ENCODE measurements at places on chromosomes 16 and 17. TPM values are rescaled to one million over a fixed set of nuclear protein-coding genes. Genes with fewer than 3 reads are reported as not detected.

- no peak overlapping the region for H3K27ac ChIP-seq
- H3K4me3 ChIP-seq = no peak overlapping the region
- no peaks in the 10 kb centered on the region for H3K36me3 ChIP-seq
- no peak for DNase-seq
- no peaks in the 10 kb centered on the region for H3K27me3 ChIP-seq
- no peaks in the 10 kb centered on the region for H3K4me1 ChIP-seq
These were observed 10.0 kb upstream of the ACSM1 start for GRCh38 chr16:20707461-20707860.

DNA sequence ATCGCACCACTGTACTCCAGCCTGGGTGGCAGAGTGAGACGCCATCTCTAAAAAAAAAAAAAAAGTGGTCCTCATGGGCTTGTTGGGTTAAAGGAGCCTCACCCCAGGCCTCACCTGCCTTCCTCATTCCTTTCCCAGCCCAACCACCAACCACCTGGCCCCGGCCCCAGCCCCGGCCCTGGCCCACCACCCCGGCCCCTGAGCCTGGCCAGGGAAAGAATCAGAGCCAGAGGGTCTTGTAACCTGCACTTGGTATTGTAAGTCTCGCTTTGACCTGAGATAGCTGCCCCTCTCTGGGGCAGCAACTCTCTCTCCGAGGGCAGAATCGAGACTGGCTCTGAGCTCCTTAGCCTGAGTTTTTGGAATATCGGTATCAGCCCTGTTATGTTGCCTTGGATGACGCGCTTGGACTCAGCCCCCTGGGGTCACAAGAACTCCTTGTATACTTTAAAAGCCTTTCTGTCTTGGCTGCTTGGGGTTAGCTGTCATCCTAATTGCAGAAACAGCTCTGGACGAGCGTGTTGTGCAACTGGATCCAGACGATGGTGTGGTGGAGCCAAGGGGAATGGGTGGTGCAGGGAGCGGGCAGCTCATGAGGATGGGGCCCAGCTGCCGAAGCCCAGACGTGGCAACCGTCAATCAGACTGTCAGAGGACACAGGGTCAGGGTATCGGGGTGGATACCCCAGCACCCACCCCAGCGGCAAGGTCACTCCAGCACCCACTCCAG, 14.6 kb downstream of the SMTNL2 start:
- no peak overlapping the region for H3K4me3 ChIP-seq
- H3K27ac ChIP-seq = no peak overlapping the region
- H3K4me1 ChIP-seq = no peaks in the 10 kb centered on the region

DNA sequence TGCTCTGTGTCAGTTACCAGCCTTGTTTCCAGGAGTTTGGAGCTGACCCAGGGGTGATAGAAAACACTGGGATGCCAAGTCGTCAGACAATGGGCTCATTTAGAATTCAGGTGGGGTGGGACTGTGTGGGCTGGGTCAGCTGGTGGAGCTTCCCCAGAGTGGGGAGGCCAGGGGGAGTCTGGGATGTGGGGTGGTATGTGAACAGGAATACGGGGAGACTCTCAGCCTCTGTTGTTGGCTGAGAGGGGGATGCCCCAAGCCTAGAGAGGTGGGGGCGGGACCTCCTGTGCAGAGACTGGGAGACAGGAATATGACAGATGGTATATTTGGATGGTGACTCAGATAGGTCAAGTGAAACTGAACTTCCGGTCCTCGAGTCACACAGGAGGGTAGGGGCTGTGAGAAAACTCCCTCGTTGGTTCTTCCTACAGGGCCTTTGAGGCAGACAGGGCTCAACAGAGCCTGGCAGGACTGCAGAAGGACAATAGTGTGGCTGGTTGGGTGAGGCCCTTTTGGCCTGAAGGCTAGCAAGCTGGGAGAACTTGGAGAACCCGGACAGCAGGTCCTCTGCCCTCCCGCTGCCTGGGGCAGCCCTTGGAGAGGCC, 23.7 kb downstream of the CDH1 start:
- peaks cover 5% of the 10 kb centered on the region for H3K27me3 ChIP-seq
- no peak overlapping the region for H3K4me3 ChIP-seq
- no peaks in the 10 kb centered on the region for H3K36me3 ChIP-seq
- H3K4me1 ChIP-seq = peaks cover 3% of the 10 kb centered on the region

DNA sequence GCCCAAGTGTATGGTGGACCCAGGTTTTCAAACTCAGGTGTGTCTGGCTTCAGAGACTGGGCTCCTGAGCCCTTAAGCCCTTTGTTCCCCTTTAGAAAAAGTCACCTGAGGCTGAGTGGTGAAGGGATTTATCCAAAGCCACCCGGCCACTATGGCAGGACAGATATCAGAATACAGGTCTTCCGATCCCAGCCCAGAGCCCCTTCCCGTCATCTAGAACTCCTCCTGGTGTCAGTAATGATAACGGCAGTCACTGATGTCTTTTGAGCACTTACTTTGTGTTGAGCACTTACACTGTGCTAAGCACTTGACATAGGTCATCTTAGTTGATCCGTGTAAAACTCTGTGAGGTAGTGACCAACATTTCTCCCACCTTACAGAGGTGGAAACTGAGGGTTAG, 16.6 kb downstream of the NOD2 start:
- H3K4me3 ChIP-seq = no peak overlapping the region
- no peak overlapping the region for H3K27ac ChIP-seq
- no peaks in the 10 kb centered on the region for H3K4me1 ChIP-seq
- no peak for DNase-seq
- no peaks in the 10 kb centered on the region for H3K36me3 ChIP-seq
- peaks cover 3% of the 10 kb centered on the region for H3K27me3 ChIP-seq

DNA sequence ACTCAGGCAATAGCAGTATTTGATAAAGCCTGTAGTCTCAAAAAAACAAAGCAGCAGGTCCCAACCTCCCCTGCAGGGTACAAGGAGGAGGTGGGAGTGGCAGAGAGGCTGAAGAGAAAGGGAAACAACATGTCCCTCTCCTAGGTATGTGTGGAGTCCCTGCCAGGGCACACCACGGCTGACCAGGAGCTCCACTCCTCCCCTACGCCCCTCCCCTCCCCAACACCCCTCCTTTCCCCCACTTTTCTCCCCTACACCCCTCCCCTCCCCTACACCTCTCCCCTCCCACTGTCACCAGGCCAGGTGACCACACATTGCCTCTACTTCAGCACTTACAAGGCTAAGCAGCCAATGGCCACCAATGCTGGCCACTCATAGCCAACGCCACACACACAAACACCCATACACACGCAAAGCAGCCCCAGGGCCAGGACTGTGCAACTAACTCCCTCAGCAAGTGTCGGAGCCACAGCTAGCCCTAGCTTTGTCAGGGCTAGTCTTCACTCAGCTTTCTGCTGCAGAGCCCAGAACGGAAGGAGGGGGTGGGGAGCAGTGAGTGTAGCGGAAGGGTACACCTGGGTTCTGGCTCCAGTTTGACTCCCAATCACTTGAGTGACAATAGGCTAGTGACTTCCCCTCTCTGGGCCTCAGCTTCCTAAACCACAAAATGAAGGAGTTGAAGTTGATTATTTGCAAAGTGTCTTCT, 8.2 kb downstream of the CAVIN1 start:
- H3K27me3 ChIP-seq = no peaks in the 10 kb centered on the region
- no peak overlapping the region for H3K4me3 ChIP-seq
- H3K36me3 ChIP-seq = peaks cover 47% of the 10 kb centered on the region
- peak overlapping the region; percentile 8 for H3K27ac ChIP-seq
- peaks cover 58% of the 10 kb centered on the region for H3K4me1 ChIP-seq
- peak; percentile 21 for DNase-seq

- no peak overlapping the region for H3K27ac ChIP-seq
- H3K27me3 ChIP-seq = peaks cover 39% of the 10 kb centered on the region
- peak; percentile 56 for DNase-seq
These were observed 2.8 kb downstream of the USH1G start for GRCh38 chr17:74920306-74920620.

DNA sequence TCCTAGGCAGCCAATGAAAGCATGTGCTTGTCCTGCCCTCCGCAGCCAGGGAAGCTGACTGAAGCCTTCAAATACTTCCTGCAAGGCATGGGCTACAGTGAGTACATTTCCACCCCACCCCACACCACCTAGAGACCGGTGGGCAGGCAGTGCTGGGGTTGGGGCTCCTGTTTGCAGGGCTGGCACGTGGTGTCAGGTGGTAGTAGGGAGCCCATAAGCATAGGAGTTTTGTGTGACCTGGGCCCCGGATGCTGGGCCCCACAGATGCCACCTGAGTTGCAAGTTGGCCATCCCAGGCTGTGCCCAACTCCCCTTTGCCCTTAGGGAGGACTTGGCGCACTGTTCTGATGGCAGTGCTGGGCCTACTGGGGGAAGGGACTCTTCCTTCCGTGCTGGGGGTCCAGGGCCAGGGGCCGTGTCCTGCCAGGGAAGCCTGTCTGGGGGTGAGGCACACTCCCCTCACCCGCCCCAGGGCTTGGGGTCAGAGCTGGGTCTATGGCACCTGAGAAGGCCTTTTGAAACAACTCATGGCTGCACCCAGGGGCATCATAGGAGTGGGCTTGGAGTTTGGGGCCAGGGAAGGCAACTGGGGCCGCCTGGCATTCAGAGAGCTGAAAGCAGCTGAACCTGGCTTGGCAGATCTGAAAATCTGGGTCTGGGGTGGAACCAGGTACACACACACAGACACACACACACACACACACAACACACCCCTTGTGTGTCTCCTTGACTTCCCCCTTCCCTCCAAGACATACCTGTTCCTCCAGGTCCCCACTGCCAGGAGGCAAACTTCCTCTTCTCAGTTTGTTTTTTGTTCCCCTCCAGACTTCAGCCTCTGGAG, 5.8 kb upstream of the SETD6 start:
- H3K27ac ChIP-seq = no peak overlapping the region
- no peak overlapping the region for H3K4me3 ChIP-seq
- H3K27me3 ChIP-seq = no peaks in the 10 kb centered on the region
- H3K4me1 ChIP-seq = peaks cover 2% of the 10 kb centered on the region
- H3K36me3 ChIP-seq = no peaks in the 10 kb centered on the region
- DNase-seq = no peak

- H3K27me3 ChIP-seq = peaks cover 10% of the 10 kb centered on the region
- peak; percentile 99 for DNase-seq
- H3K27ac ChIP-seq = no peak overlapping the region
- H3K36me3 ChIP-seq = no peaks in the 10 kb centered on the region
These were observed 12.0 kb upstream of the CD300A start for GRCh38 chr17:74454197-74455024.

- H3K27me3 ChIP-seq = peaks cover 72% of the 10 kb centered on the region
- H3K36me3 ChIP-seq = no peaks in the 10 kb centered on the region
- H3K4me1 ChIP-seq = no peaks in the 10 kb centered on the region
- no peak overlapping the region for H3K27ac ChIP-seq
- H3K4me3 ChIP-seq = no peak overlapping the region
These were observed 1.2 kb downstream of the GSG1L start for GRCh38 chr16:28062261-28062846.

DNA sequence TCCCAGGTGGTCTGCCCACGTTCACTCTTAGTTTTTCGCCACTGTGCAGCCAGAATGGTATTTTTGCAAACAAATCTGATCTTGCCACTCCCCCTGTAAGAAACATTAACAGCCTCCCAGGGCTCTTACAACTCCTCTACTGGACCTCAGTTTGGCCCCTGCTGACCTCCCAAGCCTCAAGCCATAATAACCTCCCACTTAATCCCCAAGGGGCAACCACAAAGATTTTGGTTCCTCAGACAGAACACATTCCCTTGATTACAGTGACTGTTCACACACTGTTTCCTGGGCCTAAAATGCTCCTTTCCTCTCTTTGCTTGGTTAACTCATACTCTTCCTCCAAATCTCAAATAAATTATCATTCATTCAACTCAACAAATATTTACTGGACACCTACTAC, 21.5 kb upstream of the CD300E start:
- H3K27ac ChIP-seq = no peak overlapping the region

DNA sequence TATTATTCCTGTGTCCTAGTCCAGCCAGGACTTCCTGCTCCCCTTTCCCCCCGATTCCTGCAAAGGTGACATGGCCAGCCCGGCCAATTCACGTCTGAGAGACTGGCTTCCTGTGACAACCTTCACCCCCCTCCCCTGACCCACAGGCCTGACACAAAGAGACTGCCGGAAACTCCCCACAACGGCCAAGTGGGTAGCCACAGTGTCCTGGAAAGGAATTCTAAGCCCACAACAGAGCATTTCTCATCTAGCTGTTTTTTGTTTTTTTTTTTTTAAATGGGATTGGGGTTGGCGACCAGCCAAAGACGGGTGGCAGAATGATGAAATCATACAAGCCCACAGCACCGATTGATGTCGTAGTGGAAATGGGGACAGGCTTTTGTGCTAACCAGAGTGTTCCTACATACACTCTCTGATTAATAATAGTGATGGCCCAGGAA, 2.8 kb upstream of the XAF1 start:
- H3K4me1 ChIP-seq = peaks cover 40% of the 10 kb centered on the region
- peak overlapping the region; percentile 99 for H3K27ac ChIP-seq
- no peak for DNase-seq
- H3K27me3 ChIP-seq = no peaks in the 10 kb centered on the region

DNA sequence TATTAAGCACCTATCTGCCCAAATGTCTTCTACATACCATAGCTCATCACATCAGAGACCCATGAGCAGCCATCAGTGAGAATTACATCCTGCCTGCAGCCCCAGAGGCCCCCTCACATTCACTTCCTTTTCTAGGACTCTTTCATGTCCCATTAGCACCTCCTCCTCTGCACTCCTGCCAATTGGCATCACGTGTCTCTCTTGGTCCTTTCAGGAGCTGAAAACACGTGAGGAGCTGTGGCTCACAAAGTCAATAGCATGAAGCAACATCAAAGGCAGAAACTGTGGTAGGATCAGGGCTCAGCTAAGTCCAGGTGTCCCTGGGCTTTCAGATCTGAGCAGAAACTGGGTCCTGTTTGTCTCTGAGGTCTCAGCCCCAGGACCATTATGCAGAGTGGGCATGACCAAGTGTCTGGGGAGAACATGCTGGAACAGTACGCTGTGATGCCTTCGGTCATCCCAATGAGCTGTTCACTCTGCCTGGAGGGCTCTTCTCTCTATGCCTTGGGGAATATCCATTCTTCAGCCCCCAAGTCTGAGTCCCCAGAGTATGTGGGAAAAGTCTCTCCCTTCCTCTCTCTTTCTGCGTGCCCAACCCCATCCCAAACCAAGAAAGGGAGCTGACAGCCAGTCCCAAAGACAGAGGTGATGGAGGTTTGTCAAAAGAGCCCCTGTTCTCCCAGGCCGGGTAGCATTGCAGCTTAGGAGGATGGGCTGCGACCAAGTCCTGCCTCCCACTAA, 457.0 kb upstream of the CDH5 start:
- no peaks in the 10 kb centered on the region for H3K4me1 ChIP-seq
- H3K4me3 ChIP-seq = no peak overlapping the region
- H3K27me3 ChIP-seq = peaks cover 7% of the 10 kb centered on the region
- no peak overlapping the region for H3K27ac ChIP-seq

DNA sequence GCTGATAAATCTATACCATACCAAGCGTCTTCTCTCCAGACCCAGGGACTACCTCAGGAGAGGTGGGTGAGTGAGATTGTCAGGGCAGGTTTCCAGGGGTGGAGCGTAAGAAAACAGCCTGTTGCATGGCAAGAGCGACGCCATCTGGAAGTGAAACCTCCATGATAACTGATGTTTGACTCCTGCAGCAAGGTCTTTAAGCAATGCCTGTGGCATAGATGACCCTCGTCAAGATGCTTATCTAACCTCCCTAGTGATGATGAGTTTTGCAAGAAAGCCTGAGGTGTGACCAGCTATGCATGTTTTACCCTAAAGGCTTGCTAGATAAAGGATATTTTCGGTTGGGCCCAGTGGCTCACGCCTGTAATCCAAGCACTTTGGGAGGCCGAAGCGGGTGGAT, 71.6 kb downstream of the GSG1L start:
- peaks cover 2% of the 10 kb centered on the region for H3K27me3 ChIP-seq
- DNase-seq = no peak
- no peak overlapping the region for H3K4me3 ChIP-seq
- H3K36me3 ChIP-seq = no peaks in the 10 kb centered on the region

CORO6 gene
- 12.7 TPM for total RNA-seq

KRT15 gene
- 0.72 TPM for total RNA-seq

PIGW gene
- total RNA-seq = 8.3 TPM

ARSG gene
- total RNA-seq = 7.6 TPM

C16orf86 gene
- 6.2 TPM for total RNA-seq

PLXDC1 gene
- 3.8 TPM for total RNA-seq

CYB5D1 gene
- 10.5 TPM for total RNA-seq

Data from osteoblast (primary cell).